ELR (cell line): ENCODE measurements at places on chromosomes 1 and 21.

GRCh38 chr1:27405074-27405473, 12.7 kb downstream of the GPR3 start:
- DNase-seq, result no peak

GRCh38 chr1:224564454-224565084, 51.5 kb upstream of the CNIH3 start:
- peak; percentile 21 for DNase-seq

DNA sequence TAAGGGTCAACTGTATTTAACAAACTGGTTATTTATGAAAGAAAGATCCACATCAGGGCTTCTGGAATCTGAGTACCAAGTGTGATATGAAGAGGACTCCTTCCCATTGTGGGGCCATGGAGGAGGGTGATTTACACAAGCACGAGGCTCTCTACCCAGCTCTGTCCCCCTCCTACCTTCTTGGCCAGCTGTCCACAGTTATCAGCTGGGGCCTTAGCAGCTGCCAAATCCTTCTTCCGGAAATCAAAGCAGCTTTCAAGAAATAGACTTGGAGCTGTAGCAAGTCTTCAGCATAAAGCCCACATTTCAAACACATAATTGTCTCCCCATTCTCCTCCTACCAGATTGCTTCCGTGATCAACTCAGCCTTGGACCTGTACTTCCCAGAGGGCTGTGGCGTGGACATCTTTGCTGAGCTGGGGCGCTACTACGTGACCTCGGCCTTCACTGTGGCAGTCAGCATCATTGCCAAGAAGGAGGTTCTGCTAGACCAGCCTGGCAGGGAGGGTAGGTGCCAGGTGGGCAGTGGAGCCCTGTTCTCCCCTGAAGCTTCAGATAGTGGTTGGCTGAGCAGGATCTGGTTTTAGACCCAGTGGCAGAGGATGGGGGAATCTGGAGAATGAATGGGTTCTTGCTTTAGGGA, 15.5 kb downstream of the AZIN2 start:
- DNase-seq, result no peak

DNA sequence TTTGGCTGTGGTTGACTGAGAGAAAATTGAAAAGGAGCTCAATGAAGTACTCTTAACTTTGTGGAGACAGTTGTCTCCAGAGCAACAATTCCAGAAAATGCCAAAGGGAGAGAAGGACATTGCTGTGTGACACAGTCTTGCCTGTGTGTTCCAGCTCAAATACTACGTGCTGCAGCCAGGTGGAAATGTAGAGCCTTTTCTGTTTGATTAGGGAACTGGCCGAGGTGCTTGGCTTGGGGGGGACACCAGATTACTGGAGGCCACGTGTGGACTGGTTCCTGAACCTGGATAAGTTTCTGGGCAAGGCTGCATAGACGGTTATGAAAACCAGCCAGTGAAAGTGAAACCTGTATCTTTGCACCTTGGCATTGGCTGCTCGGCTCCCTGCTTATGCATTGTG, 217.9 kb downstream of the CTH start:
- DNase-seq, result no peak
